ENCODE measurements at places on chromosomes 6 and 20.

DNA sequence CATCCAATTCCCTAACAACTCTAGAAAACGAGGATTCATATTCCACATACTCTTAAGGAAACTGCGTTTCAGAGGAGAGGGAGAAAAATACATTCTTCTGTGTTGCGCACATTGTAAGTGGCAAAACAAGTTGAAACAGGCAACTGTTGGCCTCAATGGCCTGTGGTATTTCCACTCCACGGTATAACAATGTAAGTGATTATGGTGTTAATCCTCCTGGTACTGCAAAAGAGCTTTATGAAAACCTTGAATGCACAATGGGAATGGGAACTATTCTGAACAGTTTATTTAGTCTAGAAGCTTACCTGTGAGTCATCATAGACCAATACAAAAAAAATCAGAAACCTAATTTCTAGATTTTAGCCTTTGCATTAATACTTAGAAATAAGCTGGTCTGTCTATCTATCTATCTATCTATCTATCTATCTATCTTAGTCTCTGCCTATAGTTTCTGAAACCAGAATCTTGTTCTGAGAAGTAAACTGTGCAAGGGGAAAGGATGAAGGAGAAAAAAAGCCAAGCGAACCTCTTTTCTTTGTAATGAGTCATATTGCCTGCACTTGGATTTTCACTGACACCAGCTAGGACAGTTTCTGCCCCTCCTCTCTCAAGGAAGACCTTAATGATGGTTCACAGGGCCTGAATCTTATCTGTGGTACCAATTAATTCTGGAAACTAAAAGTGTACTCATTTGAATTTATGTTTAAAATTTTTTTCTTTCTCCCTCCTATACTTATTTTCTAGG lies 101.5 kb downstream of the RNF144B start:
- DNase-seq: no peak

- DNase-seq: no peak
These were observed 74.6 kb downstream of the GPX5 start for GRCh38 chr6:28600245-28600644.

- no peak for DNase-seq
These were observed 85.1 kb downstream of the SMOC2 start for GRCh38 chr6:168525926-168526630.

- no peak for DNase-seq
These were observed 3.3 kb downstream of the KCNK5 start for GRCh38 chr6:39225946-39226437.

GRCh38 chr6:24522228-24523176 lies 27.7 kb downstream of the ALDH5A1 start:
- DNase-seq: no peak

DNA sequence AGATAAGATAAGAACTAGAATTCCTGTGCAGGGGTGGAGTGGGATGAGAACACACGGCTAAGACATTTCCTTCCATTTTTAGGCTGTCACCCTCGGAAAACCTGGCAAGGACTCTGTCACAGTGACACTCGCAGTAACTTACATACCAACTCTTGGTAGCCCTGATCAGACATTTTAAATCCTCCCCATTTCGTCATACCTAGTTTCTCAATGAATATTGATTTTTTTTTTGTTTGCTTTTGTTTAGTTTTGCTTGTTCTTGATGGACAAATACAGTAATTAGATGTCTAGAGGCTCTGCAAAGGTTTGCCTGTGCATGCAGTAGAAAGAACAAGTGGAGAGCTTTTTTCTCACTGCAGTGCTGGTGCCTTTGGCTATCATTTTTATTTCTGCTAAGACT lies 213.0 kb upstream of the FAM83B start:
- no peak for DNase-seq

DNA sequence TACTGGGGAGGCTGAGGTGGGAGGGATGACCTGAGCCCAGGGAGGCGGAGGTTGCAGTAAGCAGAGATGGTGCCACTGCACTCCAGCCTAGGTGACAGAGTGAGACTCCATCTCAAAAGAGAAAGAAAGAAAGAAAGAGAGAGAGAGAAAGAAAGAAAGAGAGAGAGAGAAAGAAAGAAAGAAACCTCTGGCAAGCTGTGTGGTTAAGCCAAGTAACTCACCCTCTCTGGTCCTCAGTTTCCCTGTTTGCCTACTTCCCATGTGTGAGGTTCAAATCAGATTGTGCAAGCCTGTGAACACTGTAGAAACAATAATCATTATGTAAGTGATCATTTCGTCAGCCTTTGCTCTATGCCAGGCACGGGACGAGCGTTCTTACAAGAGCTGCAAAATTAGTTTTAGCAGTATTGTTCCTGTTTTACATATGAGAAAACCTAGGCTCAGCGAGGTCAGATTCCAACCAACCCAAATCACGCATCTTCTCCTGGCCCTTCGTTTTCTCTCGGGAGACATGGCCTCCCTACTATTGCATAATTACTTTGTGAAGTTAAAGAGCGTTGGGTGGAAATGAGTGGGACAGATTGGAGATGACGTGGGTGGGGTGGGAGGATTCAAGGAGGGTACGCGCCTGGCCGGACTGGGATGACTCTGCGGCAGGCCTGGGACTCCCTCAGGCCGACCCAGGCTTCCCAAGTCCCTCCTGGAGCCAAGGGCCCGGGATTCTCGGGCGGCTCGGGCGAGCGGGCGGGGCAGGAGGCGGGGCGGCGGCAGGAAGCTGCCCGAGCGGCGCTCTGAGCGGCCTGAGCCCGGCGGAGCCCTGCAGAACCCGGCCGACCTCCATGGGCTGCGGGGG lies at the start of gene SNX21:
Gene SNX21, plus strand, starts transcription at position 770 of the 853 bp plus-strand sequence. CDS start 121 bp downstream, outside the sequence.
- DNase-seq: no peak

- DNase-seq: no peak
These were observed 10.0 kb downstream of the PKIG start for GRCh38 chr20:44592366-44592765.

DNA sequence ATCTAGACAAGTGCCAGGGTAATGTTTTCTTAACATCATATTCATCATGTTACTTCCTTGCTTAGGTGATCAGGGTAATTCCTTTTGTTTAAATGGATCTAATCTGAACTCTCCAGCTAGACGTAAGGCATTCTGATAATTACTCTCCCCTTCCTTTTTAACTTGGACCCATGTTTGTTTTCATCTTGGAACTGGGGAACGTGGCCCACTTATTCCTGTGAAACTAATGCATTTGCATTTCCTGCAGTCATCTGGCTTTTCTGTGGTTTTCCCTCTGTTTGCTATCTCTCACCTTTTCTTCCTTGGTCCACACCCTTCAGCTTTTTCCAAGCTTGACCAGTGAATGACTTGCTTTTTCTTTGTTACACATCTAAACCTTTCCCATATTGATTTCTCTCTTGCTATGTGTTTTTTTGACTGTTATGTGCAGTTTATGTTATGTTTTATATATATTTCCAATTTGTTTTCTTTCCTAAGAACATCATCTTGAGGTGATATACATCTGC lies 33.3 kb downstream of the SLX4IP start:
- DNase-seq: no peak

- DNase-seq: no peak
These were observed 59.8 kb upstream of the DEK start for GRCh38 chr6:18323935-18324705.

- DNase-seq: no peak
These were observed 654.1 kb downstream of the KIF16B start for GRCh38 chr20:15919118-15919517.

DNA sequence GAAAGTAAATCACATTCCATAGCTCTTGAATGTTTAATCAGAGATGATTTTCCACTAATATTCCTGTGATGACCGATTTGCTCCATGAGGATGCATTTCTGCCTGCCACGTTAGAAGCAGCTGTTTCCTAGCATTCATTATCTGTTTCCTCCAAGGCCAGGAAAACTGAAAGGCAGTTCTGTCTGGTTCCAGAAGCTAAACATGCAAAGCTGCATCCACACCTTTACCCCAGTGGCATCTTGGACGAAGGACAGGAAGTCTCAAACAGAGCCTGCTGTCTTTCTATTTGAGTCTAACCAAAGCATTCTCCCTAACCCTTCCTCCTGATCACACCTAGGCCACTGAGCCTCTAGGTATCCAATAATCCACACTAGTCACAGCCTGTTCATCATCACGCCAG lies 27.6 kb downstream of the CNKSR3 start:
- no peak for DNase-seq

DNA sequence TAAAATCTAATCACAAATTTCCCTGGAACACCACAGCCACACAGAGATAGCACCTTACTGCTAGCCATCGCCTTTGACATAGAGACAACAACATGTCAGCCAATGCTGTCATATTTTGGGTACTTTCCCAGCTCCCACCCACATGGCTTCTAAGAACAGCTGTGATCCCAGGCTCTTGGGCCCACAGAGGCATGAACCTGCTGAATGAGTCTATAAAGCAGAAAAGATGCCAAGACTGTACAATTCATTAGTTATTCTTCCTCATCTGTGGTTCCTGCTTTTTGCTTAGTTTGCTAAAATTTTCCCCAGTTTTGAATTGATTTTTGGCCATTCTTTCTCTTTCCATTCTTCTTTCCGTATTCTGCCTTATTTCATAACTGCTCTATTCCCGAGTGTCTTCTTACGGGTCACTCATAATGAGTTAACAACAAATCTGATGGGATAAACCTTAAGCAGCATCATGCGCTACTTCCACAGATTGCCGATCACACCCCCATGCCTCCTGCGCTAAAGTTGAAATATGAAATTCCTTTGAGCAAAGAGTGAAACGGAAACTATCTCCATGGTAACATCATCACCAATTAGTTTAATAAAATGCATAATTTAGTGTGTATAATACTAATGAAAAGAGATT lies 327.3 kb upstream of the HSF2 start:
- no peak for DNase-seq

- DNase-seq: no peak
These were observed 41.8 kb upstream of the DST start for GRCh38 chr6:56684342-56685101.

- no peak for DNase-seq
These were observed 110.1 kb upstream of the GPR6 start for GRCh38 chr6:109867970-109868358.

DNA sequence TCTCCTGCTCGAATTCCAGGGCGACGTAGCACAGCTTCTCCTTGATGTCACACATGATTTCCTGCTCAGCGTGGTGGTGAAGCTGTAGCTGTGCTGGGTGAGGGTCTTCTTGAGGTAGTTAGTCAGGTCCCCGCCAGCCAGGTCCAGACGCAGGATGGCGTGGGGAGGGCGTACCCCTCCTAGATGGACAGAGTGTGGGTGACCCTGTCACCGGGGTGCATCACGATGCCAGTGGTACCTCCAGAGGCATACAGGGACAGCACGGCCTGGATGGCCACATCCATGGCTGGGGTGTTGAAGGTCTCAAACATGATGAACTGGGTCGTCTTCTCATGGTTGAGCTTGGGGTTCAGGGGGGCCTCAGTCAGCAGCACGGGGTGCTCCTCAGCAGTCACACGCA lies 110.2 kb upstream of the CNR1 start:
- DNase-seq: no peak

GRCh38 chr6:46676604-46677313 lies 10.9 kb upstream of the TDRD6 start:
- no peak for DNase-seq

GRCh38 chr6:88115307-88115706 lies 50.8 kb downstream of the CNR1 start:
- no peak for DNase-seq

- no peak for DNase-seq
These were observed 201.4 kb downstream of the TMEM242 start for GRCh38 chr6:157121897-157122296.

DNA sequence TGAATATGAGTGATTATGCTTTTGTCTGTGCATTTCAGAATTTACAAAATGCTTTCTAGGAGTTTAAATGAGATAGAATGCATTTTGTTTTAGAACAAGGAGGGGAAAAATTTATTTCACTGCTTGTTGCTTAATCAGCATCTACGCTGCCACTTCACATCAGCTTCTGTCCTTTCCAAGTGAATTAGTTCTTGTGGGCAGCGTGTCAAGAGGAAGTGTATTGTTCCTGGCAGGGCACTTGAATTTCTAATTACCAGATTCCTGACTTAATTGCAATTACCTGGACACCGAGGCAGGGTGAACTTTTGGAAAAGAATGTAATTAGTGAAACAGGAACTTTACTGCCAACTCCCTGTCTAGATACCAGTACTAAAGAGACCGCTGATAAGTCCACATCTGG lies 263.5 kb downstream of the TMEM242 start:
- no peak for DNase-seq

GRCh38 chr6:1904466-1904799 lies 294.7 kb downstream of the FOXC1 start:
- no peak for DNase-seq

- no peak for DNase-seq
These were observed 47.3 kb downstream of the KLHL31 start for GRCh38 chr6:53618219-53618618.

DNA sequence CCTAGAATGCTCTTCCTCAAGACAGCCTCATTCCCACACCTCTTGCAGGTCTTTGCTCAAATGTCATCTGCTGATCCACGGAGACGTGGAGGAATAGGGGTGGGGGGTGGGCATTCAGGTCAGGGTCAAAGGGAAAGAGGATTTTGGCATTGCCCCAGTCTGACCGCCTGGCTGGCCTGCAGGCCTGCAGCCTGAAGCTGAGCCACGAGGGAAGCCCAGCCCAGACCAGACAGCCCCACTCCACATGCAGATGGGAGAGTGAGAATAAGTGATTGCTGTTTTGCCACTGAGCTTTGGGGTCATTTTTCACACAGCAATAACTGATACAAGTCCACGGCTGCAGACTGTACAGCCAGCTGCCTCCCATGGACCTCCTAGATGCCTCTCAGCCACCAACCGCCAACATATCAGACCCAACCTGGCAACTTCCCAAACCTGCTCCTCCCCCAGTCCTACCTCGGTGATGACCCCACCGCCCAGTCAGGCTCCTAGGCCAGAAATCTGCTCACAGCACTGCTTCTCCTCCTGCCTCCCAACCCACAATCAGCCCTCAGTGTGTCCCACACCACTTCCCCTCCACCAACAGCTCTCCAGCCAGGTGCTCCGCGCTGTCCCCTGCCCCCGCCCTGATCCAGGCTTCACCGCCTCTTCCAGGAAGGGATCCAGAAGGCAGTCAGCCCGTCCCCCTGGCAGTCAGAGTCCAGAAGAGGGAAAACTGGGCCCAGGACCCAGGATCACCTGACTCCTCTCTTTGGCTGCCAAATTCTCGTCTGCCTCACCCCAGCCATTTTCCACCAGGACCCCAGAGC lies 14.0 kb downstream of the KIAA1755 start:
- DNase-seq: no peak

DNA sequence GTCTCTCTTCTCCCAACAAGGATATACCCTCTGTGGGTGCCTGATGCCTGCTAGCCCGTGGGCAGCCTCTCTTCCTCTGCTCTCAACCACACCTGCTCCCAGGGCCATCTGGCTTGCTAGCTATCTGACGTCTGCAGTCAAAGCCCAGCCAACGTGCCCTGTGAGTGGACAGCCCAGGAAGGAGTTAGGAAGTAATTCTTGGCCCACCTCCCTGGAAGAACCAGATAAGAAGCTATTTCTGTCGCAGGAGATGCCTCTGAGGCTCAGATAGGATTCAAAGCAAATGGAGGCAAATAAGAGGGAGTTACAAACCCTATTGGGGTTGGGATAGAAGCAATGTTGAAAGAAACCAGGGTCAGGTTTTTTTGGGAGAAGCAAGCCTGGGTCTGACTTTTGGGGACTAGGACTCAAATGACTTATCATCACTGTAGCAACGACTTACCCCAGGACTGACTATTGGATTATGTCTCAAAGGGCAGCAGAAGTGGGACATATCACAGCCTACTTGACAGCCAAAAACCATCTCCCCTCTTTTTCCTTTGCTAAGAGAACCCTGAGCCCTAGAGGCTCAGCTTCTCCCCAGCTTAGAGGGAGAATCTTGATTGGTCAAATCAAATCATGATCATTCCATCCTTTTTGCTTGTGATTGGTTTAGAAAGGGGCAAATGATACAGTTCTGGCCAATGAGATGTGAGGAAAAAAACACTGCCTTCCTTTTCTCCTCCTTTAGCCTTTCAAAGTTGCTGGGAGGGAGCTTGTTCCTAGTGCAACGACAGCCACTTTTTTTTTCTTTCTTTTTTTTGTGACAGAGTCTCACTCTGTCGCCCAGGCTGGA lies 18.0 kb upstream of the CDK5RAP1 start:
- no peak for DNase-seq
